Activated CD4-positive, alpha-beta T cell treated with anti-CD3 and anti-CD28 coated beads for 36 hours (primary cell): ENCODE measurements at places on chromosomes 7 and 10. TPM values are rescaled to one million over a fixed set of nuclear protein-coding genes. Genes with fewer than 3 reads are reported as not detected.

DNA sequence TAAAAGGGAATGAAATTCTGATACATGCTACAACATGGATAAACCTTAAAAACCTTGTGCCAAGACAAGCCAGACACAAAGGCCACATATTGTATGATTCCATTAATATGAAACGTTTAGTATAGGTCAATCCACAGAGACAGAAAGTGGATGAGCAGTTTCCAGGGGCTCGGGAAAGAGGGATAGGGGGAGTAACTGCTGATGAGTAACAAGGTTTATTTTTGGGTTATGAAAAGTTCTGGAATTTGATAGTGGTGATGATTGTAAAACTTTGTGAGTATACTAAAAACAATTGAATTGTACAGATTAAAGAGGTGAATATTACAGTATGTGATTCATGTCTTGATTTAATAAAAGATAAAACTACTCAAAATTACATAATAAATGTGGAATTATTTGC lies 19.1 kb upstream of the SLC13A1 start:
- H3K27me3 ChIP-seq: no peaks in the 10 kb centered on the region
- H3K4me1 ChIP-seq: no peaks in the 10 kb centered on the region
- H3K27ac ChIP-seq: no peak overlapping the region
- no peaks in the 10 kb centered on the region for H3K36me3 ChIP-seq
- DNase-seq: no peak
- no peak overlapping the region for H3K4me3 ChIP-seq

DNA sequence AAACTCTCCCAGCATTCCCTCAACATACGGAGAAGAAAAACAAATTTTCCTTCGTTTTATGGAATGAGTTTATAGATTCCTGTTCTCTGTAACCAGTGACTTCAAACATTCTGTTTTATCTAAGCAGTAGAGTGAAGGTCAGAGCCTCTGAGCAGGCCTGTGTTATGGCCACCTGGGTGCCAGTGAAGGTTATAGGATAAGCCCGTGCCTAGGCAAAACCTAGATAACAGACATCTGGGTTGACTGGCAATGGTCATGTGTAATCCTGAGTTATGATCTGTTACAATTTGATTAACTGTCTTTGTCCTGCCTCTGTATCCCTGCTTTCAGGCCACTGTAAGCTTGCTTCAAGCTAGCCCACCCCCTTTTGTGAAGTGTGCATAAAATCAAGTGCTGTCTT lies 8.3 kb downstream of the LSM5 start:
- DNase-seq: no peak
- H3K4me3 ChIP-seq: no peak overlapping the region
- H3K27me3 ChIP-seq: no peaks in the 10 kb centered on the region
- peaks cover 6% of the 10 kb centered on the region for H3K4me1 ChIP-seq
- H3K27ac ChIP-seq: no peak overlapping the region

GRCh38 chr7:155215576-155216325 lies 81.9 kb upstream of the INSIG1 start:
- no peak overlapping the region for H3K4me3 ChIP-seq
- H3K27me3 ChIP-seq: peaks cover 4% of the 10 kb centered on the region
- peaks cover 18% of the 10 kb centered on the region for H3K4me1 ChIP-seq

- peak; percentile 69 for DNase-seq
- peak overlapping the region; percentile 14 for H3K4me3 ChIP-seq
- peaks cover 73% of the 10 kb centered on the region for H3K36me3 ChIP-seq
- H3K27ac ChIP-seq: peak overlapping the region; percentile 85
- H3K4me1 ChIP-seq: peaks cover 37% of the 10 kb centered on the region
- H3K27me3 ChIP-seq: no peaks in the 10 kb centered on the region
These were observed 108.8 kb upstream of the GSDME start for GRCh38 chr7:24866004-24866615.

DNA sequence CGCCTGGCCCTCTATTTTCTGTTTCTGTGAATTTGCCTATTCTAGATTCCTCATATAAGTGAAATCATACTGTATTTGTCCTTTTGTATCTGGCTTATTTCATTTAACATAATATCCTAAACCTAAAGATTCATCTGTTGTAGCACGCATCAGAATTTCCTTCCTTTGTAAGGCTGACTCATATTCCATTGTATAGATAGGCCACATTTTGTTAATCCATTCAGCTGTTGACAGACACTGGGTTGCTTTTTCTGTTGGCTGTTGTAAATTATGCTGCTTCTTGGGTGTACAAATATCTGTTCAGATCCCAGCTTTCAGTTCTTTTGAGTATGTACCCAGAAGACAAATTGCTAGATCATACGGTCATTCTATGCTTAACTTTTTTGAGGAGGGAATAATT lies 28.8 kb upstream of the CUL1 start:
- no peaks in the 10 kb centered on the region for H3K27me3 ChIP-seq
- H3K27ac ChIP-seq: no peak overlapping the region
- DNase-seq: no peak

DNA sequence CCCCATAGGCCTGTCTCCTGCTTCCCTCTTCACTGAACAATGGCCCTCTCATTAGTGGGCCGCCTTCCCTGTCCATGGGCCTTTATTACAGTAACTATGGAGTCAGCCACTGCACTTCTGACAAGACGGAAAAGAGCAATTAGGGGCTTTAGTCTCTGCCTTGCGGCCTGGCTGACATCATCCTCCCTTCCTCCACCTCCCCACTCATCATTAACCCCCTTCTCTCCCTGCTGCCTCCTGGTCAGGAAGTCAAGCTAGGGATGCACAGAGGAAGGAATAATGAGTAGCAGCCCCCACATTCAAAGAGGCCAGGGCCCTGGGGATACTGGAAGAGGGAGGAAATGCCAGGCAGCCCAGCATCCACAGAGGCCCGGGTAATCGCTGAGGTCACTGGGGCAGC lies 101.6 kb upstream of the PLXNA4 start:
- H3K4me1 ChIP-seq: peaks cover 2% of the 10 kb centered on the region
- H3K36me3 ChIP-seq: no peaks in the 10 kb centered on the region
- no peaks in the 10 kb centered on the region for H3K27me3 ChIP-seq
- H3K4me3 ChIP-seq: no peak overlapping the region

GRCh38 chr7:68911754-68912153 lies 686.5 kb upstream of the AUTS2 start:
- no peak overlapping the region for H3K4me3 ChIP-seq
- H3K27ac ChIP-seq: no peak overlapping the region
- H3K27me3 ChIP-seq: no peaks in the 10 kb centered on the region

DNA sequence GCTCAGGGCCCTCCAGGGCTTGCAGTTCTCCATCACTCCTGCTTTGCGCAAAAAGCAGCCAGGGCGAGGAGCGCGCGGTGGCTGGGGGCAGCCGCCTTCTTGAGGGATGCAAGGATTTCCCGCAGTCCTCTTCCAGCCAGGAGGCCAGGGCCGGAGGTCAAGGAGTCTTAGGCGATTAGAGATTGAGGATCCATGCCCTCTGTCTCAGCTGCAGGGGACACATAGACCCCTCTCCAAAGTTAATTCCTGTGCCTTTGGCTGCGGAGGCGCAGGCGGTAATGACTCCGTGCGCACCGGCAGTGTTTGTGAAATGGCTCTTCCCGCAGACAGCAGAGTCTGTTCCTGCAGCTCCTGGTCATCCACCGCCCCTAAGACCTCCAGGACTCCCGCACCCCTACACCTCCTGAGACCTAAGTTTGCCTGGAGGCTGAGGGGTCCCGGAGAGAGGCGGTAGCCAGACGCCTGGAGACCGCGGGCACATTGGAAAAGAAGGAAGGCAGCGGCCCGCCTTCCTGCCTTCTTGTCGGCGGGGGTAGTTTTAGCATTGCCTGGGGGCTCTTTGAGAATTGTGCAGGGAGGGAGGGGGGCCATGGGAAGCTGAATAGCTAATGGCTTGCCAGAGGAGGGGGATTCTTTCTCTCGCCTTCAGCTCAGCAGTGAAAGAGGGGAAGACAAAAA lies 3.3 kb upstream of the NEUROG3 start:
- H3K27me3 ChIP-seq: peaks cover 69% of the 10 kb centered on the region
- H3K36me3 ChIP-seq: no peaks in the 10 kb centered on the region
- peaks cover 21% of the 10 kb centered on the region for H3K4me1 ChIP-seq

DNA sequence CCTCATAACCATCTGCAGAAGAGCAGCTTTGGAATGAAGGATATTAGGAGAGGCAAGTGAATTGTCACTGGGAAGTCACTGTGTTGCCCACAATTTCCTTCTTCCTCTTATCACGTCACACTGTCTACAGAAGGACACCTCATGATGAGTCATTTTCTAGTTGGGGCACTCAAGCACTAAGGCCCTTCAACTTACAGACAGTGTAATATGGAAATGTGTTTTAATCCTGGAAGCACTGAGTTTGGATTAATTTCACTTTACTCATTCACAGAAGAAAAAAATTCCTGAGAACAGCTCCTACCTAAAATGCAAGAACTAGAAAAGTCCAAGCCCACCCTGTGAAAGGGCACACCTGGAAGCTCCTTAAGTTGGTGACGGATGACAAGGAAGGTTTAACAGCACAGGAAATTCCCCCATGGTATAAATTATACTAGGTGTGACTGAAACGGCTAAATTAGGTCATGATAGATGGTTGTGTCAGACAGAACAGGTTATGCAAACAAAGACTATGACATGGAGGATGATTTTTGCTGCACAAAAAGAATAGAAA lies 56.6 kb downstream of the PARD3 start:
- H3K4me1 ChIP-seq: peaks cover 9% of the 10 kb centered on the region
- H3K4me3 ChIP-seq: no peak overlapping the region
- H3K27me3 ChIP-seq: peaks cover 6% of the 10 kb centered on the region
- no peak for DNase-seq
- no peak overlapping the region for H3K27ac ChIP-seq

DNA sequence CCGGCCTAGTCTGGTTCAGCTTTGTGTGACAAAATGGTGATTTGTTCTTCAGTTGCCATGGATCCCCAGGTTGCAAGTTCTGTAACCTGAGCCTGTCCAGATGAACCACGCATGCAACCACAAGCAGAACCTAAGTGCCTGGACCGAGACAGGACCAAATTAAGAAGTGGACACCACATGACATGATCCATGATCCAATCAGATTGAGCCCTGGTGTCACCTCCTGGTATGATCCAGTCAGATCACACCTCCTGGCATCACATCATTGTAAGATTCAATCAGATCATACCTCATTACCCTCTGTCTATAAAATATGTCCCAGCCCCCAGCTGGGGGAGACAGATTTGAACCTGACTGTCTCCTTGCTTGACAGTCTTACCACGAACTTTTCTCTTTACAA lies 70.0 kb downstream of the MALSU1 start:
- H3K27ac ChIP-seq: no peak overlapping the region
- H3K27me3 ChIP-seq: peaks cover 10% of the 10 kb centered on the region
- H3K4me1 ChIP-seq: peaks cover 53% of the 10 kb centered on the region
- no peak for DNase-seq

The SPOCK2 gene
- 165 TPM for total RNA-seq

The FBH1 gene
- 56.2 TPM for total RNA-seq

The ACTR1A gene
- 53.3 TPM for total RNA-seq

The PRSS1 gene
- total RNA-seq: not detected

The CALML5 gene
- total RNA-seq: not detected

The SYT15 gene
- total RNA-seq: 0.91 TPM
